ENCODE measurements at places on chromosomes 7 and 10.

- DNase-seq: no peak
Observed at GRCh38 chr7:91326516-91327199, 62.4 kb downstream of the FZD1 start.

DNA sequence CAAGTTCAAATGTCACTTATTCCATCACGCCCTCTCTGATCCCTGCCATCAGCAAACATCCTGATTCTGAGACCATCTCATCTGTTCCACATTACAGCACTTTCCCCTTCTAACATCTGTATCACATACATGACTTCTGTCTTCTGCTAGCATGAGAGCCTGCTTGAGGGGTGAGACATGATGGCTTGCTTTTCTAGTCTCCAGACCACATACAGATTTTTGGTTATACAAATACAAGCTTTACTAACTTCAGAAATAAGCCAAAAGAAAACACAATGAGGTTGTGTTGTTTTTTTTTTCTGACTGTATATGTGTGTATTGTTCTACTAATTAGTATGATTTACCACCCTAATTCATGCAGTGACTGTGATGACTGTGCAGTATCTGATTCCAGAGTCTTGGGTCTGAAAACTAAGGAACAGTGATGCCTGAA is 34.3 kb downstream of the NAPEPLD start:
- no peak for DNase-seq

DNA sequence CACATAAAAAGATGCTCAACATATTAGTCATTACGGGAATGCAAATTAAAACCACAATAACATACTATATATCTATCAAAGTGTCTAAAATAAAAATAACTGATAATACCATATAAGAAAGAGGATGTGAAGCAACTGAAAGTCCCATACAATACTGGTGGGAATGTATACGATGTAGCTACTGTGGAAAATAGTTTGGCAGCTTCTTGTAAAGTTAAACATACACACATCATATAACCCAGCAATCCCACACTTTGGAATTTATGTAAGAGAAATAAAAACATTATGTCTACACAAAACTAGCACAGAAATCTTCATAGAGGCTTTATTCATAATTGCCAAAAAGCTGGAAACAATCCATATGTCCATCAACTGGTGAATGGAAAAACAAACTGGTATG is 10.5 kb upstream of the COMMD3 start:
- no peak for DNase-seq

DNA sequence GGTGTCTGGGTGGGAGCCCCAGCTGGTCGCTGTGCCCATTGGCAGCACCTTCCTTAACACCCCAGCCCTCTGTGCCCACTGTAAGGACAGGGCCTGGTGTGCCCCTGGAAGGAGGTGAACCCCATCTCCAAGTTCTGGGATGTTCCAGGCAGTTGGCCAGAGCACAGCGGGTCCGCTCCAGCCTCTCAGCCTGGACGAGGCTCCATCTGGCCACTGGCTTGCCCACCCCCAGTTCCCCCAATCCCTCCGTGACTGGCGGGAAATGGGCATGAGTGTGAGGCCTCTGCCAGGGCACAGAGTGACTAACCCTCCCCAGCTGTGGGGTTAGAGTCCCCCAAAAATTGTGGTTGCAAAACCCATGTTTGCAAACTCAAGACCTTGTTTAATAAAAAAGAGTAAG is 15.6 kb downstream of the GRIFIN start:
- DNase-seq: no peak

DNA sequence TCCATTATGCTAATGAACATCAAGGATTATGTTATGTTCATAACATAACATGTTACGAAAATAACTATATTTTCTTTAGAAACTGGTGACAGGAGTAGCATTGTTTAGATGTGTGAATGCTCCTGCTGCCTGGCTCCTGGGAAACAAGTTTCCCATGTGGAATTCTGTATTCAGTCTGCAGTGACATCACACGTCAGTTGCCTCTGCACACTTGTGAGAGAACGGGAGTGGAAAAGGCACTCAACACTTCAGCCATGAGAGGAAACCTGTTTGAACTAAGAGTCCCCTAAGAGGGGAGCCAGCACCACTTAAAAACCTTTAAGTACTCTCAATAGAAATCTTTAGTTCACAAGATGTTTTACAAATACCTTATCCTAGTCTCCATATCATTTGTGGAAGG is 140.3 kb upstream of the FAM20C start:
- no peak for DNase-seq

- DNase-seq: no peak
Observed at GRCh38 chr7:157177333-157177982, 38.7 kb downstream of the UBE3C start.

DNA sequence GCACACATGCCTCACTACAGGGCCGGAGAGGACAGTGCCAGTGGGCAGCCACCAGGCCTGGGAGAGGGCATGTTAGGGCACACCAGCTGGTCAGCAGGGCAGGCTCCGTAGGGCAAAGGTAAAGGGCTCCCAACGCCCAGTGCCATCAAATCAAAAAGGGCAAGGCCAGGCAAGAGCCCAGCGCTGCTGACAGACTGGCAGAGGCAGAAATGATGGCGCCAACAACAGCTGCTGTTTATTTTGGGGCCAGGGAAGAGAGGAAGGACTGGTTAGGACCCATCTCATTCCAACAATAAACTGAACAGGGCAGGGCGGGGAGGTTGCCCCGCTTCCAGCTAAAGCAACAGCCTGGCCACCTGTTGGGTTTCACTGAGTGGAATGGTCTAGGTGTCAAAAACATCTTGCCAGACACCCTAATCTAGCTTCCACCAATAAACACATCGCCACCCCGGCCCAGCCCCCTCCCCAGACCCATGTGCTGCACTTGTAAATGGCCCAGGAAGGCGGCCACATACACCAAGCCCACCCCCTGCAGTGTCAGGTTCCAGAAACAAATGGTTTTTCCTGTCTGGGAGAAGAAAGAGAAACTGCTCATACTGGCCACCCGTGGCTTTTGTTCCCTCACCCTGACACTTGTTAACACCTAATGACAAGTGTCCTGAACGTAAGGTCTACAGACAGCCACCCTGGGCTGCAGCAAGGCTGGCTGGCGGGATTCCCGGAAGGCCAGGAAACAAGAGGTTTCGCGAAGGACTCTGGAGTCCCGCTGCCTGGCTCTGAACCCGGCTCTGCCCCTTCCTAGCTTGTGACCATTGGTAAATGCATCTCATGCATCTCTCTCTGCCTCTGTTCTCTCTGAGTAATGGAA is 15.3 kb downstream of the SH3PXD2A start:
- DNase-seq: peak; percentile 55

GRCh38 chr10:73991884-73992245 is 6.1 kb upstream of the VCL start:
- DNase-seq: no peak

GRCh38 chr7:23185980-23186379 is 4.1 kb downstream of the NUP42 start:
- DNase-seq: no peak

DNA sequence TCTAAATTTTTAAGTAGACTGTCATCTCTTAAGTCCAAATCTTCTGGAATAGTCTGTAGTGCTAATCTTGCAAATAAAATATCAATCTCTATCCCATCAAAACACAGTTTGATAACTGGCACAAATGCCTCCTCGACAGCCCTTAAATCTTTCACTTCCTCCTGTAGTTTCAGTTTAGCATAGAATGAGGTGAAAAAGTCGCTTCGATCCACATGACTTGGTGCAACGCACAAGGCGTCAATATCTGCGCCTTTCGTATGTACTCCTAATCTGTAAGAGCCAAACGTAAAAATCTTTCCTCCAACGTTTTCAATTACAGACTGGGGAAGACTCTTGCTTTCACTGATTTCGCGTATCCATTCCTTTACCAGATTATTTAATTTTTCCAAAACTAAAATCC is 603 bp downstream of the PAPOLB start:
- DNase-seq: no peak

- DNase-seq: peak; percentile 29
Observed at GRCh38 chr7:2719007-2719406, 31.0 kb downstream of the AMZ1 start.

GRCh38 chr7:121041516-121042148 is 53.1 kb downstream of the CPED1 start:
- DNase-seq: no peak

DNA sequence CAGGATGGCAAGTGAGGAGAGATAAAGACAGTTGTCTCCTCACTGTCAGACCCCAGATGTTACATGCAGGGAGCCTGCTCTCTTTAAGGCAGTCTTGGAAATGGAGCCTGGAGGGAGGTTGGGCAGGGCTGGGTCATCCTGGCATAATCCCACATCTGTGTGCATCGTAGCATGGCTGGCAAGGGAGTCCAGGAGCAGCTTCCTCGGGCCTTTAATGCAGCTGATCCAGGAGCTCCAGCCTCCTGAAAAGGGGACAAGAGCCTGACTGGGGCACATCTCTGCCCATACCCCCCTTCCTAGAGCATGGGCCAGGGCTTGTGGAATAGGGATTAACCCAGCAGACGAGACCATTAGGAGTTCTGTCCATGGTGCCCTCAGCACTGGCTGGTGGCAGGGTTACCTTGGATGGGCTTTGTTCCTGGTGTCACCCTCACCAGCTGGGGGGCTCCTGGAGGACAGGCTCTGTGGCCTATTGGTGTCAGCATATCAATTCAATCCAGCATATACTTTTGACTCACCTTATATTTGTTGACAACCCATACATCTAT is 34.9 kb downstream of the TBATA start:
- no peak for DNase-seq

GRCh38 chr7:1368682-1369571 is 90.3 kb downstream of the MICALL2 start:
- DNase-seq: no peak

DNA sequence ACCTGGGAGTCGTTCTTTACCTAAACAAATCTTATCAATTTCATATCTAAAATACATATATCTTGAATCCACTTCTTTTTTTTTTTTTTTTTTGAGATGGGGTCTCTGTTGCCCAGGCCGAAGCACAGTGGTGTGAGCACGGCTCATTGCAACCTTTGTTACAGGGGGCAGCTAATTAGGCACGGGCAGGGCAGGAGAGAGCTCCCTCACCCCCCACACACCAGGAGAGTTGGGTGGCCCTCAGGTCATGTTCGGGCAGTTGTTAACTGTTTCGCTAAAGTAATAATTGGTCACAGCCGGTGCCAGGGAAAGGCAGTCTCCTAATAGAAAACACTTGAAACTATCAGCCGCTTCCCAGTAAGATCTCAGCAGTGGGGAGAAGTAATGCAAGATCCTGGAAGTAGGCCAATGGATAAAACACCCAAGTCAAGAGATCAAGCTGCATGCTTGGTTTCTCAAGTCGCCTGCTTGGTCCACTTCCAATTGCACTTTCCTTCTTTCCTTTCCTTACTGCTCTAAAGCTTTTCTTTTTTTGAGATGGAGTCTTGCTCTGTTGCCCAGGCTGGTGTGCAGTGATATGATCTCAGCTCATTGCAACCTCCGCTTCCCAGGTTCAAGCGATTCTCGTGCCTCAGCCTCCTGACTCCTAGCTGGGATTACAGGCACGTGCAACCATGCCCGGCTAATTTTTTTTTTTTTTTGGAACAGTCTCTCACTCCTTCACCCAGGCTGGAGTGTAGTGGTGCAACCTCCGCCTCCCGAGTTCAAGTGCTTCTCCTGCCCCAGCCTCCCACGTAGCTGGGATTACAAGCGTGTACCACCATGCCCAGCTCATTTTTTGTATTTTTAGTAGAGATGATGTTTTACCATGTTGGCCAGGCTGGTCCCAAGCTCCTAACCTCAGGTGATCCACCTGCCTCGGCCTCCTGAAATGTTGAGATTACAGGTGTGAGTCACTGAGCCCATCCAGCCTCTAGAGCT is 21.3 kb upstream of the EFCAB10 start:
- DNase-seq: no peak

- DNase-seq: peak; percentile 25
Observed at GRCh38 chr7:30751696-30752273, at the start of gene INMT. Gene INMT (plus strand): TSS chr7:30752135. CDS start chr7:30752151, 16 bp downstream.
